Activated CD4-positive, alpha-beta T cell treated with anti-CD3 and anti-CD28 coated beads, Interleukin-2, amount 10 ng/mL, durations not matched to agents 24 days and 14 days (primary cell): ENCODE measurements at places on chromosomes 6 and 20. TPM values are rescaled to one million over a fixed set of nuclear protein-coding genes. Genes with fewer than 3 reads are reported as not detected.

EDN3 gene
- not detected in 2 replicates for total RNA-seq

TSPO2 gene
- not detected in 2 replicates for total RNA-seq

ZFP64 gene
- total RNA-seq, result 12.6 and 12.8 TPM in 2 replicates

GGTLC1 gene
- not detected in 2 replicates for total RNA-seq

C6orf141 gene
- 0.14 TPM in 1 of 2 replicates, not detected in the other for total RNA-seq

DNA sequence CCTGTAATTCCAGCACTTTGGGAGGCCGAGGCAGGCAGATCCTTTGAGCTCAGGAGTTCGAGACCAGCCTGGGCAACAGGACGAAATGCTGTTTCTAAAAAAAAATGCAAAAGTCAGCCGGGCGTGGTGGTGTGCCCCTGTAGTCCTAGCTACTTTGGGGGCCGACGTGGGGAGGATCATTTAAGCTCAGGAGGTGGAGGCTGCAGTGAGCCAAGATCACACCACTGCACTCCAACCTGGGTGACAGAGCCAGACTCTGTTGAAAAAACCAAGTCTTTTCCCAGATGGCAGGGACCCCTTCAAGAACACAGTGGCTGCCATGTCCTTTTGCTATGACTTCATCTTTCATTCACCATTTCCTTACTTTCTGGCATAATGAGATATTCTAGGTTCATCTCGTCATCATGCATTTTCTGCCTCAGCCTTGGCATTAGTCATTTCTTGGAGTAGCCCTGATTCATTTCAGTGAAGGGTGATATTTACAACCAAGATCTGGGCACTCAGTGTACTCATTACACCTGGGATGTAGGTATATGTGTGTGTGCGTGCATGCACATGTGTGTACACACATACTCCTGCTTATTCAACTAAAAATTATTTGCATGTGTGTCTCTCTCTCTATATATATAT lies 61.4 kb upstream of the TOX2 start:
- peaks cover 2% of the 10 kb centered on the region for H3K36me3 ChIP-seq
- H3K4me1 ChIP-seq, result no peaks in the 10 kb centered on the region
- no peak for DNase-seq
- no peak overlapping the region for H3K4me3 ChIP-seq

- H3K36me3 ChIP-seq, result no peaks in the 10 kb centered on the region
- H3K27ac ChIP-seq, result no peak overlapping the region
- H3K4me3 ChIP-seq, result no peak overlapping the region
- H3K27me3 ChIP-seq, result no peaks in the 10 kb centered on the region
- no peaks in the 10 kb centered on the region for H3K4me1 ChIP-seq
Observed at GRCh38 chr20:6698056-6698455, 69.4 kb upstream of the BMP2 start.

DNA sequence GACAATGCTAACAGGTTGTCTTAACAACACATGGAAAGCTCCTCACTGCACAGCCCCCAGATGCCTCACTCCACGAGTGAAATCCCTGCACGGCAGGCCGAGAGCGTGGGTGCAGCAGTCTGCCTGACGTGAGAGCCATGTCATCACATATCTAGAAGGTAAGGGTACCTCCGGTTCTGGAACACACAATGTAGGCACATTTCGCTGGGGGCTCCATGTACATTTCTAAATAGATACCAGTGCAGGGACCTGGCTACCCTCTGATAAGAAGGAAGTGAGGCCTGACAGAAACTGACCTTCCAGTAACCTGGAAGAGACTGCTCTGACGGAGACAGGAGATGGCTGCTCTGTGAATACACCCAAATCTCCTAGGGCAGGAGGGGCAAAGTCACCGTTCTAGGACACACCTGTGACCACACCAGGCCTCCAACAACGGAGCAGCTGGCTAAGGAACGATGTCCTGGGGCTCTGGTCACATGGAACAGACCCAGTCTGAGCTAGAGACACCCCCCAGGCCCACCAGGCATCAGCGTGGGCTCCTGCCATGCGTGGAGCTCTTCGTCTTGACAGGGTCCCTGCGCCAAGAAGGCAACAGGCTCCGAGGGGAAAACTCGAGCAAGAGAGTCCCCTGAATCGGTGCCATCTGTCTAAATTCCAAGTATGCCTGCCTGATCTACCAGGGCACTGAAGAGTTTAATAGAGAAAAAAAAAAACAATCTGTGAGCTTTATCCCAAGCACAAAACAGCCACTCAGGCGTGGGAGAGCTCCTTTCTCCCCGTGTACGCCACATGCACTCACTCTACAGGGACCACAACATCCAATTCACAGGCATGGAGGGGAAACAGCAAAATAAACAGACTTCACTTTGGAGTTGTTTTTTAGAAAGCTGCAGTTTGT lies 27.5 kb downstream of the RNASET2 start:
- no peak overlapping the region for H3K4me3 ChIP-seq
- peaks cover 9% of the 10 kb centered on the region for H3K4me1 ChIP-seq
- H3K27me3 ChIP-seq, result no peaks in the 10 kb centered on the region
- DNase-seq, result no peak
- H3K36me3 ChIP-seq, result peaks cover 57% of the 10 kb centered on the region

DNA sequence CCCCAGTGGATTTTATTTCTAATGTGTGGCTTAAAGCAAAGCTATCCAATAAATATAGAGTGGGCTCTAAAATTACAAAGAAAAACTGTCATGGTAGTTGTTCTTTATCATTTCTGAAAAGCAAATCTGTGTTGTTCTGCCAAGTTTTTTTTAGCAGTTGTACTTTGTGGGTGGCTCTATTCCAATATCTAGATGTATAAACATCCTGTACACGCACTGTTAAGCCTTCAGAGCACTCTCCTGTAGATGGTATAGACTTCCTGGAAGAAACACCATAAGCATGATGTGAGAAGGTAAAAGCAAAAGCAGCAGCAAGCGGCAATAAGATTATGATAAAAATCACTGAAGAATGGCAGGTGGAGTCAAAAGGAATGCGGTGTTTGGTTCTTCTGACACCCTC lies 21.5 kb upstream of the TMEM30A start:
- peaks cover 5% of the 10 kb centered on the region for H3K27me3 ChIP-seq
- no peak overlapping the region for H3K4me3 ChIP-seq
- no peaks in the 10 kb centered on the region for H3K36me3 ChIP-seq
- H3K27ac ChIP-seq, result no peak overlapping the region
- DNase-seq, result no peak
